ENCODE measurements at places on chromosomes 13 and 19.

- no peak for DNase-seq
These were observed 38.0 kb downstream of the PHF11 start for GRCh38 chr13:49533591-49534269.

DNA sequence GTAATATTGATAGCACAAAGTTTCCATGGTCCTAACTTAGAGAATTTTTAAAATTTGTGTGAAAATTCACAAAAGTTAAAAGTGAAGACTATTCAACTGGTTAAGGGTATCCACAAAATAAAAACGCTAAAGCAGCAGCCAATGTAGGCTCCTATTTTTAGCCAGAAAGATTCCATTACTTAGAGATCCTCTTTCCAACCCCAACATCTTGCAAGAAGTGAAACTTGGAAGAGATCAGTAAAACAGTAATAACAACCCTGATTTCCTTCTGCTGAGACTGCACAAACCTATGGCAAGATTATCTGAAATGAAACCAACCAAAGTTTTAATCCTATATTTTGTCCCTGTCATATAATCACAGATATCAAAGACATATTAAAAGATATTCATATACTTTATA, 8.5 kb downstream of the TBC1D4 start:
- no peak for DNase-seq

DNA sequence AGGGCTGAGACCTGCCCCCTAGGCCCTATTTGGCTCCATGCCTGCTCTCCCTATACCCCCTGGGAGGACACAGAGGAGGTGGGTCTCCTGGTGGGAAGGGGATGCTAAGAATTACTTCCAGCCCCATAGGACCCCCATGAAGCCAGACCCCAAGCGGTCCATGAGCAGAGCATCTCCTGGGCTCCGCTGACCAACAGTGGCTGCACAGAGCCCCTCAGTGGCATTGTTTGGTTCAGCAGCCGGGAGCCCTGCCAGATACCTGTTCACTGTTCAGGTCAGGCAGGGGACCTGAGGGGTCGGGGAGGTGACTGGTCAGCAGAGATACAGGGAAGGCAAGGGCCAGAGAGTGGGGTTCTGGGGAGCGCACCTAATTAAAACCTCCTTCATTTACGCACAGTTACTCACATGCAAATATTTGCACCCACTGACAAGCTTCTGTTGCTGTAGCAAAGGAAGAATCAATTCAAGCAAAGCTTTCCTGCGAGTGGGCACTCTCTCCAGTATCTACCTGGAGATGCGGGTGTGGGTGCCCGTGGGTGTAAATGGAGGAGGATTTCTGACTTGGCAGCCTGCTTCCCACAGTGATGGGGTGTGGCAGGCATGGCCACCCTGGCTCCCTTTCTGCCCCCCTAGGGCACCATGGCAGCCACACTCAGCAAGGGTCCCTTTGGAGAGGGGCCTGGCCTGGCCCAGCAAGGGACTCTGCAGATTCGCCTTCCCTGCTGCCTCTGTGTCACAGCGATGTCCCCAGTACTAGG, 83.5 kb downstream of the CHST8 start:
- DNase-seq, result no peak

DNA sequence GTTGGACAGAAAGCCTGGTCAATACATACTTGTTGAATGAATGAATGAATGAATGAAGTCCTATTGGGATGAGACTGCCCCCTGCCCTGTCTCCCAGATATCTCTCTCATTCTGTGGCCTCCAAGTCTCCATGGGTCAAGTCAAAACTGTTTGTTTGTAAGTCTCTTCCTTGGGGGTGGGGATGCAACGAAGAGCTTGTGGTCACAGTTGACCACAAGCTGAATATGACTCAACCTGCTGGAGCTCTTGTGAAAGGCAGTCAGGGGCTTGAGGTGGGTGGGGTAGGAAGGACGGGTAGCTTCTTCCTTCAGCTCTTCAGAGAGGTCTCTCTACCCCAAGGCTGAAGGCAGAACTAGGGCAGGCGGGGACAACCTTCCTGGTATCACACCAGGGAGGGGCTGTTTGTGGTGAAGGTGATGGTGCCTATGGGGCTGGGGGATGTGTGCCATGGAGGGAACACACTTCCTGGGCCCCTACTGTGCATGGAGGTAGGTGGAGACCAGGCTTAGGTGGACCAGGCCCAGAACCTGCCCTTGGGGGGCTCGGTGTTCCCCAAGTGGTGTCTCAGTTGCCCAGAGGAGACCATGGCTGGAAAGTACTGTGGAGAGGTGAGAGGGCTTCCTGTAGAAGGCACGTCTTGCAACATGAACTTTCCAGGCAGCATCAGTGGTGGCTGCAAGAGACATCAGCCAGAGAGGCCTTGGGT, 8.0 kb downstream of the MYO1F start:
- peak; percentile 71 for DNase-seq

- DNase-seq, result peak; percentile 83
These were observed 49.9 kb downstream of the AP1M1 start for GRCh38 chr19:16247353-16248182.

DNA sequence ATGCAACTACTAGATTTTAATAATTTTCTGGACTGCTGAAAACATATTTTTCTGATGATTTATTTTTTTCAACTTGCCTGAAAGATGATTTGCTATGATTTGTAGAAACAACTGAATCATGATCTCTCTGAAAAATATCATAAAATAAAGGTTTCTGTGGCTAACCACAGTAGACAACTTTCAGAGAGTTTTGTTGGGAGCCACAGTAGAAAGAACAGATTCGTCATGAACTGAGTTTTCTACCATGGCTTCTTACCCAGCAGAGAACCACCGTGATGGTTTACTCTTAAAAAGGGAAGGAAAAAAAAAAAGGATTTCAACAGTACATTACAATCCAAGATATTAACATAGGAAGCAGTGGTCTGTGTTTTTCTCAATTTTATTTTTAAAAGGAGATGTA, 18.0 kb downstream of the ZAR1L start:
- DNase-seq, result no peak

DNA sequence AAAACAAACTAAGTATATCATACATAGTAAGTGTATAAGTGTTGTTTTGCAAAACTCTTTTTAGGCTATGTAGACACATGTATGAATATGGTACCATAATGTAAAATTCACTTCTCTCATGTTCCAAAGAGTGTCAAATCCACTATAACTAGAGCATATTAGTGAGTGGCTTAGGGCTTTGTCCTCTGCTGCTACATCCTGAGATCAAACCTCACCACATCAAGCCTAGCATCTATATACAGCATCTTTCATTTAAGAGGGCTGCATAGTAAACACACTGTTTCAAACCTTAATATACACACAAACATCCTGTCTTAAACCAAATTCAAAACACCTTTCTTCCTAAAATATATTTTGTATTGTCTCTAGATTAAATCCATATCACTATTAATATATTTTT, 38.7 kb downstream of the ELF1 start:
- no peak for DNase-seq

DNA sequence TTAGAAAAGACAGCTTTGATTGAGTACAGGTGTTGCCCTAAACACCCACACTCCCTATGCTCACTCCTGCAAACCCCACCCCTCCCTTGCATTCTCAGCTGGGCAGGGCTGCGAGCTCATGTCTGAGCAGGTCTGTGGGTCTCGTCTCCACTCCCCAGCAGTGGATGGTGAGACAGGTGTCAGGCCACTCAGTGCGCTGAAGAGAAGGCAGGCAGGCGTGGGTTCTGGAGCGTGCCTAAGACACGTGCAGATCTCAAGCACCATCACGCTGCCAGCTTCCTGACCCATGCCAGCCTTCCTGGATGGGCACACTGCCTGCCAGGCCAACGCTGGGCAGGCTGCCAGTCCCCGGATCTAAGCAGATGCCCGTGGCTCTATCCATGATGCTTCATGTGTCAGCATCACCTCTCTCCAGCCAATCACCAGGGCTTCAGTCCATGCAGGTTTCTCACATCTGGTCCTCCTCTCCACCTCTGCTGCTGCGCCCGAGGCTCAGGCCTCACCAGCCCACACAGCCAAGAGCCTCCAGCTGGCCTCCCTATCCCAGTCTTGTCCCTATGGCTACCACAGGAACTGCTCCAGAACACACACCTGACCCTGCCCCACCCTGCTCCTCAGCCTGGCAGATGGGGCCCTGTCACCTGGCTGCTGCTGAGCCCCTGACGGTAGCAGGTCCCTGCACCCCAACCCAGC, 42.6 kb downstream of the EPS15L1 start:
- DNase-seq, result no peak

- no peak for DNase-seq
These were observed 103.1 kb downstream of the SACS start for GRCh38 chr13:23330356-23330755.

- DNase-seq, result no peak
These were observed 74.5 kb upstream of the RAP2A start for GRCh38 chr13:97359181-97360057.

DNA sequence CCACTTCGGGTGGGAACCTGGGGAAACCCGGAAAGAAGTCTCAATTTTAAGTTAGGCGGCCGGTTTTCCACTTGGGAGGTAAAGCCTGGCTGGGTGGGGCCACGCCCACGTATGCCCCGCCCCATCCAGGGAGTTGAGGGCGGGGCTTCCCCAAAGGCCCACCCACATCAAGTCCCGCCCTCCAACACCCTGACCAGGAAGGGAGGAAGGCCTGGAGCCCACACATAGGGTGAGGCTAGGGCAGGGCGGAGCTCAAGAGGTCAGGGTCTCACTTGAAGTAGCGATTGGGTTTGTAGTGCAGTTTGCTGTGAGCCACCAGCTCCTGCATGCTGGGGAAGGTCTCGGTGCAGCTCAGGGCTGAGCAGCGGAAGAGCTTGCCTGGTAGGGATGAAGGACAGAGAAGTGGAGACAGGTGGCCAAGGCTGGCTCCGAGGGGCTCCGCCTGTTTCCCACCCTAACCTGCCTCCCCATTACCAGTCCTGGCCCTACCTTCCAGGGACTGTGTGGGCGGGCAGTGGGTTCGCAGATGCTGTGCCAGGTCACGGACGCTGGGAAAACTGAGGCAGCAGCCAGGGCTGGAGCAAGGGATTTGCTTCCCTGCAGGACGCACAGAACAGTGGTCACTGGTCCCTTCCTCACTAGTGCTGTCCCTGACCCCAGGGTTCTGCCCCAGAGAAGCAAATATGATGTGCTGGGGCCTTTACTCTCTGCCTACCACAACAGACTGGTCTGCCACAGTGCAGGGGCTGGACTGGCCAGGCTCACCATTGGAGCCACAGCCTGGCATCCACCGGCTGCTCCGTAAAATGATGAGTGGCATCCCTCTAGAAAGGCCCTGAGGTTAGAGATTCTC, 1.6 kb downstream of the ZNF414 start:
- no peak for DNase-seq

DNA sequence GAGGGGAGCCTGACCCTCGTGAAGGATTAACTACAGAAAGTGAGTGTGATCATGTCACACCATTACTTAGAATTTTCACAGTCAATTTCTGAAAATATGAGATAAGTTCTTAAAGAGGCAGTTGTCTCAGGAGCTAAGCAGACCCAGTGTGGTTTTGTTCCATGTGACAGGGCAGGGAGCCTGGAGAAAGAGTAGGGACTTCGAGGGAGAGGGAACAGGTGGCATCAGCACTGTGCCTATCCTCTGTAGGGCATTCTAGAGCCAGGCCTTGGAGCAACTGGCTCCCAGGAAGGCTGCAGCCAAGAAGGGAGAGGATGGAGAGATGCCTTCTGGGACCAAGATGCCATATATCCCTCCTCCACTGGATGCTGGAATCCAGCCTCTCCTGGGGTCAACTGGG, 183.0 kb downstream of the TSHZ3 start:
- no peak for DNase-seq

GRCh38 chr19:41792513-41793413, 3.6 kb upstream of the CEACAM3 start:
- no peak for DNase-seq

DNA sequence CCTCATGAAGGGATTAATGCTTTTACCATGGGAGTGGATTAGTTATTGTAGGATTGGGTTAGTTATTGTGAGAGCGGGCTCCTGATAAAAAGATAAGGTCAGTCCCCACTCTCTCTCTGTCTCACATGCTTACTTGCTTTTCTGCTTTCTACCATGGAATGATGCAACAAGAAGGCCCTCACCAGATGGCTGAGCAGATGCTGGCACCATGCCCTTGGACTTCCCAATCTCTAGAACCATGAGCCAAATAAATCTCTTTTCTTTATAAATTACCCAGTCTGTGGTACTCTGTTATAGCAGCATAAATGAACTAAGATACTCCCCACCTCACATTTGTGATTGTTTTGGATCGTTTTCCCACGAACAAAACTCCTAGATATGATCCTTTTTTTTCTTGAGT, 353.8 kb downstream of the DNAJC15 start:
- DNase-seq, result no peak

DNA sequence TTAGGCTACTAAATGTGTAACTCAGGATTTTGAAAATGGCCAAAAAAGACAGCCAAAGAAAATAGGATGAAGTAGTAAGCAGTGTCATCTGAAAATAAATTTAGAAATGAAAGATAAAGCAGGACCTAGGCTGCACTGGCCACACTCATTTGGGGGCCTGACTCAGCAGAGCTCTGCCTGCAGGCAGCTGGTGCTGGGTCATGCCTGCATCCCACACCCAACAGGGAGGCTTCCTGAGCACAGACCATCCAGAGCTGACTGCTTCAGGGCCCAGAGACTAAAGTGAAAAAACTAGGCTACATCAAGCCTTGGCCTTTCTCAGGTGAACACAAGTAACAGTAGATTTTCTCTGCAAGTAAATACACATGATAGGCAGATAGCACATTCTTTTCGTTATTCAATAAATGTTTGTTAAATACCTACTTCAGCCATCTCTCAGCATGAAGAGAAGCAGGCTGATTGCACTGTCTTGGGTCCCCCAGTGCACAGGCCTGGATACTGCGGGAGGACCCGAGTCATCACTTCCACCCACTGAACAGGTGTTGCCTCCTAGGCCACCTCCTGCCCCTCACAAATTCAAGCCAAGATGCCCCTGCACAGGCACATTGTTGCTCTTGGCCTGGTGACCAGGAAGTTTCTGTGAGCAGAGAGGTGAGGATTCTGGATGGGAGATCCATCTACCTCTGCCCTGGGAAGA, 284.0 kb downstream of the OXGR1 start:
- DNase-seq, result no peak

- DNase-seq, result no peak
These were observed 844 bp upstream of the RFX1 start for GRCh38 chr19:14006766-14007562.

DNA sequence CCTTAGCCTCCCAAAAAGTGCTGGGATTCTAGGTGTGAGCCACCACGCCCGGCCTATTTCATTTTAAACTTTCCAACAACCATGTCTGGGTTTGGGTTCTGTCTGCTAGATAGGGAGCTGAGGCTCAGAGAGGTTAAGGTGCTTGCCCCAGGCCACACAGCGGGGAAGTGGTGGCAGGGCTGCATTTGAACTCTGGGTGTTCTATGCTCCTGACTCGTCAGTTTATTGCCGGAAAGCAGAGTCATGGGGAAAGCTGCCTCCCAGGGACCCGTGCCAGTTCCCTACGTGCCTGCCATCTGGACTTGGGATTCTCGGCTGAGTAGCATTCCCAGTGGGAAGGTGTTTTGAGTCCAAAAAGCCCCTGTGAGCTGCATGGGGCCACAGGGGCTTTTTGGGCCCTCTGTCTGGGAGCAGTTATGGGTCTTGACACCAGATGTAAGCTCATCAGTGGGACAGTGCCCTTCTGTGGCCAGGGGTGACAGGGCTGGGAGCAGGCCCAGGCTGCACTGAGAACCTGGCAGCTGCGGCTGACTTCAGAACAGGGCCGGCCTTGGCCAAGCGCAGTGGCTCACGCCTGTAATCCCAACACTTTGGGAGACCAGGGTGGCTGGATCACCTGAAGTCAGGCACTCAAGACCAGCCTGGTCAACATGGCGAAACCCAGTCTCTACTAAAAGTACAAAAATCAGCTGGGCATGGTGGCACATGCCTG, 10.9 kb downstream of the RFX1 start:
- no peak for DNase-seq
